ENCODE measurements at places on chromosomes 2 and 18.

GRCh38 chr18:48612917-48613316 is 74.1 kb downstream of the CTIF start:
- H3K4me3 ChIP-seq: no peak overlapping the region
- H3K27ac ChIP-seq: no peak overlapping the region
- DNase-seq: no peak
- no peaks in the 10 kb centered on the region for H3K36me3 ChIP-seq
- no peaks in the 10 kb centered on the region for H3K4me1 ChIP-seq

DNA sequence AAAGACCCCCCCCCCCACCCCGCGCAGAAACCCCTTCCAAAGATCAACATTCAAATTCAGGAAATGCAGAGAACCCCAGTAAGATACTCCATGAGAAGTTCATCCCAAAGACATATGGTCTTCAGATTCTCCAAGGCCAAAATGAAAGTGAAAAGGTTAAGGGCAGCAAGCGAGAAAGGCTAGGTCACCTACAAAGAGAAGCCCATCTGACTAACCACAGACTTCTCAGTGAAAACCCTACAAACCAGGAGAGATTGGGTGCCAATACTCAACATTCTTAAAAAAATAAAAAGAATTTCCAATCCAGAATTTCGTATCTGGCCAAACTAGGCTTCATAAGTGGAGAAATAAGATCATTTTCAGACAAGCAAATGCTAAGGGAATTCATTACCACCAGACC is 175.2 kb downstream of the RND3 start:
- H3K4me3 ChIP-seq: no peak overlapping the region
- no peaks in the 10 kb centered on the region for H3K36me3 ChIP-seq
- H3K27me3 ChIP-seq: no peaks in the 10 kb centered on the region
- no peak overlapping the region for H3K27ac ChIP-seq
- H3K4me1 ChIP-seq: no peaks in the 10 kb centered on the region

GRCh38 chr2:238739668-238740067 is 108.2 kb upstream of the TWIST2 start:
- H3K27ac ChIP-seq: no peak overlapping the region
- H3K4me3 ChIP-seq: no peak overlapping the region
- no peaks in the 10 kb centered on the region for H3K27me3 ChIP-seq
- no peaks in the 10 kb centered on the region for H3K4me1 ChIP-seq

GRCh38 chr2:238631491-238632180 is 204.9 kb downstream of the ASB1 start:
- H3K36me3 ChIP-seq: no peaks in the 10 kb centered on the region
- no peak overlapping the region for H3K27ac ChIP-seq
- DNase-seq: no peak

DNA sequence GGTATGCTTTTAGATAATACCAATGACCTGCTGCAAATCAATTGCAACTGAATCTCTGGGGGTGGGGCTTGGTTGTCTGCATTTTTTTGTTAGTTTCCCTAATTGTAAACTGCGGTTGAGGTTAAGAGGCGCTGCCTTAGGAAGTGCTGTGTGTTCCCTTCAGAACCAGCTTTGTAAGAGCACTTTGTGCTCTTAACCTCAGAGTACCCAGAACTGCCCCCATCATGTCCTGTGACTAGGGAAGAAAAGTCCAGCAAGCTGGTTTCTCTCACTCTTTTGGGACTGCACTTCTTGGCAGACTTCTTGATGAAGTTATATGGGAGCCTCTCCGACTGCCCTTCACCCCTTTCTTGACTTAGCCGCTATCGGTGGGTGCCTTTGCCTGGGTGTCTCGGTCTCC is 245.5 kb upstream of the CXCR4 start:
- DNase-seq: no peak
- no peaks in the 10 kb centered on the region for H3K27me3 ChIP-seq
- no peak overlapping the region for H3K27ac ChIP-seq
- no peaks in the 10 kb centered on the region for H3K36me3 ChIP-seq
- H3K4me3 ChIP-seq: no peak overlapping the region
- no peaks in the 10 kb centered on the region for H3K4me1 ChIP-seq

GRCh38 chr2:109216332-109216731 is 87.3 kb downstream of the SH3RF3 start:
- H3K4me3 ChIP-seq: no peak overlapping the region
- no peaks in the 10 kb centered on the region for H3K27me3 ChIP-seq
- no peak for DNase-seq
- no peaks in the 10 kb centered on the region for H3K36me3 ChIP-seq
- no peak overlapping the region for H3K27ac ChIP-seq

- peak overlapping the region; percentile 65 for H3K27ac ChIP-seq
- H3K36me3 ChIP-seq: no peaks in the 10 kb centered on the region
- no peaks in the 10 kb centered on the region for H3K27me3 ChIP-seq
Observed at GRCh38 chr2:236545814-236546480, 23.7 kb upstream of the ACKR3 start.

DNA sequence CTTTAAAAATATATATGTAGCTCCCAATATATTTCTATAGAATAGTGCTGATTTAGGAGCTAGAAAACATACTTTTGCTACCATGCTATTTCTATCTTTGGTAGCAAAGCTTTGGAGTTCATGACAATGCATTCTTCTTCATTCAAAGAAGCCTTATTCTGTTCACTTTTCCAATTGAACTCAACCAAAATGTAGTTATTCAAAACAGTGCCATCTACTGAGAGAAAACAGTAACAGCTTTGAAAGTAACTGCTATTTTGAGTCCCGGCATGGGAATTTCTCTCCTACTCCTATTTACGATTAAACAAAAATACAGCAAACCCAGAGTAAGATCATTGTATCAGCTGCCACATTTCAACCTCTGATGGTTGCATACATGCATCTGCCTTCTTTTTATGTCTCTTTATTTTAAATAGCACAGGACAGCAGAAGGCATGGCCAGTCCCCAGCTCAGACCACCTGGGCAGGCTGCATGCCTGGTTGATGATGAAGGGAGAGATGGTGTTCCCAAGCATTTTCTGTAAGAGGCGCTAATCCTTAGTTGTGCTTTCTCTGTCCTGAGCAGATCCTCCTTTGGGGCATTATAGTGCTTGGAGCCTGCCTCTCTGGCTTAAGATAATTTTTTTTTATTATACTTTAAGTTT is 69.7 kb upstream of the SULT1C3 start:
- no peaks in the 10 kb centered on the region for H3K27me3 ChIP-seq
- H3K4me3 ChIP-seq: no peak overlapping the region
- no peaks in the 10 kb centered on the region for H3K36me3 ChIP-seq
- DNase-seq: no peak
- H3K27ac ChIP-seq: no peak overlapping the region
- no peaks in the 10 kb centered on the region for H3K4me1 ChIP-seq

- no peaks in the 10 kb centered on the region for H3K4me1 ChIP-seq
- no peak for DNase-seq
- no peak overlapping the region for H3K27ac ChIP-seq
- no peaks in the 10 kb centered on the region for H3K27me3 ChIP-seq
Observed at GRCh38 chr2:30425326-30425725, 21.7 kb upstream of the LCLAT1 start.

GRCh38 chr2:64784168-64785061 is 130.7 kb upstream of the SERTAD2 start:
- no peak overlapping the region for H3K4me3 ChIP-seq
- peaks cover 22% of the 10 kb centered on the region for H3K4me1 ChIP-seq
- no peaks in the 10 kb centered on the region for H3K27me3 ChIP-seq
- no peak overlapping the region for H3K27ac ChIP-seq

- no peaks in the 10 kb centered on the region for H3K27me3 ChIP-seq
- no peaks in the 10 kb centered on the region for H3K36me3 ChIP-seq
- H3K4me1 ChIP-seq: no peaks in the 10 kb centered on the region
- no peak overlapping the region for H3K27ac ChIP-seq
- no peak overlapping the region for H3K4me3 ChIP-seq
Observed at GRCh38 chr18:48799724-48800315, 150.9 kb downstream of the SMAD7 start.

GRCh38 chr2:54864727-54865126 is 141.3 kb downstream of the EML6 start:
- peak; percentile 3 for DNase-seq
- no peak overlapping the region for H3K4me3 ChIP-seq
- no peaks in the 10 kb centered on the region for H3K36me3 ChIP-seq

- DNase-seq: no peak
- H3K36me3 ChIP-seq: no peaks in the 10 kb centered on the region
- H3K27ac ChIP-seq: no peak overlapping the region
- no peaks in the 10 kb centered on the region for H3K27me3 ChIP-seq
- no peak overlapping the region for H3K4me3 ChIP-seq
Observed at GRCh38 chr18:64099244-64099643, 49.6 kb downstream of the LINC00305 start.

DNA sequence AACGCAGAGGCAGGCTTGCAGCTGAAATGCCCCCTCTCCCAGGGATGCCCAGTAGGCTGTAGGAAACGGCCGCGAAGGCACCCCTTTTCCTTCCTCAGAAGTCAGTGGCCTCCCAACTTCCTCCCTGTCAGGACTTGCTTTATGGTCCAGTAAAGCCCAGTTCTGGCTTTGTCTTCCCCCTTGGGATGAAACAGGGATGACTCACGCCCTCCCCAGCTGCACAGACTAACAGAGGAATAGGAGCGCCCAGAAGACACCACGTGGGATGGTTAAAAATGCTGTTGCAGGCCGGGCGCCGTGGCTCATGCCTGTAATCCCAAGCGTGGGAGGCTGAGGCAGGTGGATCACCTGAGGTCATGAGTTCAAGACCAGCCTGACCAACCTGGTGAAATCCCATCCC is 6.9 kb downstream of the CREG2 start:
- H3K27me3 ChIP-seq: peaks cover 12% of the 10 kb centered on the region
- H3K36me3 ChIP-seq: no peaks in the 10 kb centered on the region
- no peak for DNase-seq
- no peak overlapping the region for H3K27ac ChIP-seq

GRCh38 chr18:46028536-46028891 is 43.5 kb downstream of the PSTPIP2 start:
- H3K27me3 ChIP-seq: no peaks in the 10 kb centered on the region
- peak overlapping the region; percentile 64 for H3K27ac ChIP-seq
- H3K4me3 ChIP-seq: peak overlapping the region; percentile 82
- H3K4me1 ChIP-seq: peaks cover 17% of the 10 kb centered on the region

DNA sequence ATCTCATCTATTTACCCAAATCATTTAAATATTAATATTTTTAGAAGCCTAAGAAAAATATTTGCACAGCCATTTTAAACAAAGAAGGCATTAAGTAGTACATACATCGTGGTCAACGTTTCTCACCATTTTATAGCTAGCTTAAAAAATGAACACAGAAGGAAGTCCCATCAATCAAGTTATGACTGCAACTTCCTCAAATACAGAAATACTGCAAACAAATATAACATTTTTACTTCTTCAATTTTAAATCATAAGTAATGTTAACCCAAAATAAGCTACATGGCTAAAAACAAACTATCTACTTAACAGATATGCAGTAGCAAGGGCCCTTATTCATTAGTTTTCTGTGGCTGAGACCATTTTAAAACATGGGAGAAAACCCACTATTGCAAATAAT is 30.6 kb downstream of the ITSN2 start:
- peaks cover 40% of the 10 kb centered on the region for H3K4me1 ChIP-seq
- peak overlapping the region; percentile 82 for H3K27ac ChIP-seq
- no peaks in the 10 kb centered on the region for H3K27me3 ChIP-seq
- no peaks in the 10 kb centered on the region for H3K36me3 ChIP-seq
- peak overlapping the region; percentile 59 for H3K4me3 ChIP-seq

Data from CD14-positive monocyte (primary cell).